ENCODE measurements at places on chromosomes 6 and 20. TPM values are rescaled to one million over a fixed set of nuclear protein-coding genes. Genes with fewer than 3 reads are reported as not detected.

DNA sequence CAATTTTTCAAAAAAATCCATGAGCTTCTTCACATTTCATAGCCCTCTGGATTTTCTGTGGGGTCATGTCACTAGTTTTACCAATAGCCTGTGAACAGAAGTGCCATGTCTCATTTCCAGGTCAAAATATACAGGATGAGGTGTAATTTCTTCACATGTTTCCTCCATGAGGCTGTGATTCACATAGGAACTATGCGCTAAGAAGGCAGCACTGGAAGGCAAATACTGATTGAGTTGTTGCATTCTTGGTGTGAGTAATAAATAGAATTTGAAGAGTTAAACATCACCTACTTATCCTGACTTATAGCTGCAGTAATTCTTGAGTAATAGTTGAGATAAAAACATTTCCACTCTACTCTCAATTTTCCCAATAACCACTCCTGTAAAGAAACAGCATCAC lies 442.3 kb downstream of the HAO1 start:
- no peaks in the 10 kb centered on the region for H3K4me1 ChIP-seq
- no peaks in the 10 kb centered on the region for H3K27me3 ChIP-seq
- DNase-seq, result no peak
- no peak overlapping the region for H3K27ac ChIP-seq

RIOK1 gene
- 13.0 TPM for polyA plus RNA-seq

- H3K27ac ChIP-seq, result no peak overlapping the region
- H3K4me3 ChIP-seq, result no peak overlapping the region
- no peaks in the 10 kb centered on the region for H3K4me1 ChIP-seq
- DNase-seq, result no peak
- no peaks in the 10 kb centered on the region for H3K27me3 ChIP-seq
Observed at GRCh38 chr6:151901009-151901411, 93.5 kb downstream of the ESR1 start.

DNA sequence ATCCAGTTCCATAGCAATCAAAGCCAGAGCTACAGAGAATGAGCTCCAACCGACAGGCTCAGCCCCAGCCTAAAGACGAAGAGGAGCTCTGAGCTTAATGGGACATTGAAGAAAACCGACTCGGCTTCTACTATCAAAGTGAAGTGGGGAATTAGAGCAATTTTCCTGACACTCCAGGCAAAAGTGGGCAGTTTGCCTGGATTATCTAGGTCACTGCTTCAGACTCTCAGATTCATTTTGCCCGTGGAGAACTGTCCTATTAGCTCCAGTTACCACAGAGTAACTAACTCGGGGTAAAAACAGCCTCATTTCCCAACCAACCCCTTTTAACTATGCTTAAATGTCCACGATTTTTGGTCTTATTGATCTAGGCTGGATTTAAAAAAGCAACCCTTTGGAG lies 592.1 kb upstream of the NRSN1 start:
- DNase-seq, result no peak
- H3K36me3 ChIP-seq, result no peaks in the 10 kb centered on the region
- H3K4me3 ChIP-seq, result no peak overlapping the region
- no peaks in the 10 kb centered on the region for H3K27me3 ChIP-seq
- no peaks in the 10 kb centered on the region for H3K4me1 ChIP-seq
- no peak overlapping the region for H3K27ac ChIP-seq

GRCh38 chr20:23286346-23286745 lies 64.2 kb upstream of the NXT1 start:
- H3K36me3 ChIP-seq, result no peaks in the 10 kb centered on the region
- DNase-seq, result peak; percentile 44
- H3K27me3 ChIP-seq, result no peaks in the 10 kb centered on the region
- H3K4me3 ChIP-seq, result no peak overlapping the region

- no peaks in the 10 kb centered on the region for H3K4me1 ChIP-seq
- no peak overlapping the region for H3K27ac ChIP-seq
- no peak overlapping the region for H3K4me3 ChIP-seq
- no peaks in the 10 kb centered on the region for H3K27me3 ChIP-seq
- DNase-seq, result no peak
Observed at GRCh38 chr20:22795433-22795832, 211.1 kb upstream of the FOXA2 start.

PRND gene
- 0.03 TPM for polyA plus RNA-seq

- no peaks in the 10 kb centered on the region for H3K4me1 ChIP-seq
- H3K27ac ChIP-seq, result no peak overlapping the region
- H3K27me3 ChIP-seq, result no peaks in the 10 kb centered on the region
- no peaks in the 10 kb centered on the region for H3K36me3 ChIP-seq
- no peak overlapping the region for H3K4me3 ChIP-seq
Observed at GRCh38 chr6:161828355-161828754, 554.5 kb upstream of the AGPAT4 start.

GRCh38 chr20:4813863-4814695 lies 92.4 kb downstream of the PRND start:
- peak overlapping the region; percentile 95 for H3K27ac ChIP-seq
- H3K36me3 ChIP-seq, result peaks cover 9% of the 10 kb centered on the region
- DNase-seq, result peak; percentile 88
- H3K4me1 ChIP-seq, result peaks cover 79% of the 10 kb centered on the region
